ENCODE measurements at places on chromosomes 2 and 18.

GRCh38 chr2:206736935-206737334 is 18.7 kb upstream of the DYTN start:
- no peak for DNase-seq

- no peak for DNase-seq
Measured at GRCh38 chr2:164456619-164457018, 164.7 kb downstream of the GRB14 start.

- DNase-seq, result no peak
Measured at GRCh38 chr18:57749604-57749970, 53.5 kb downstream of the ATP8B1 start.

DNA sequence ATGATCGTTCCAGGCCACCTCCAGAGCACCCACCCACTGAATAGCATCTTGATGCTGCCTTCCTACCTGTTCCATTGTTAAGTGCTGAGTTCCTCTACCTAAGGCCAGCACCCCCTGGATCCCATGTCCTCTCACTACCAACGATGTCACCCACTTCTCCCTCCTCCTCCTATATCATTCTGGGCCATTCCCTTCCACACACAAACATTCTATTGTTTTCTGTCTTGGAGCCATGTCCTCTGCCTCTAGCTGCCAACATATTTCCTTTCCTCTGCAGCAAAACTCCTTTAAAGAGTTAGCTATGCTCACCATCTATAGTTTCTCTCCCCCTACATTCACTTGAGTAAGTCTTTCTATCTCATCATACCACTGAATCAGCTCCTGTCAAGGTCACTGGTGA is 64.0 kb upstream of the ACKR3 start:
- DNase-seq, result no peak

- DNase-seq, result no peak
Measured at GRCh38 chr2:161146996-161147395, 13.2 kb upstream of the TANK start.

GRCh38 chr18:71673954-71674353 is 870.2 kb downstream of the CBLN2 start:
- no peak for DNase-seq

DNA sequence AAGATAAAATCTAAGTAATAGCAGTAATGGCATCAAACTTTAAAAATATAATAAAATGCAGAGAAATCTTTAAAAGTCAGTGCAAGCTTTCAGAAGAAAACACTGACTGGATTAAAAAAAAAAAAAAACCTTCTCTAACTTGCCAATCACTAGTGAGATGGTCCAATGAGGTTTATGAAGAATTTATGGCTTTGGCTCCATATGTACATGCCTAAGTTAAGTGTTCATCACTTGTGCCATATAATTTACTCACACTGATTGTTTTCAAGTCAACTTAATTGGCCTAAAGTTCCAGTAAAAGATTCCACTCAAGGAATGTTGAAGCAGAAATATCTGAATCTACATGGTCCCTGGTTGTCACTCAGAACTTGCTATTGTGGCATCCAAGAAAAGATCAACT is 40.7 kb upstream of the RAB27B start:
- DNase-seq, result no peak

DNA sequence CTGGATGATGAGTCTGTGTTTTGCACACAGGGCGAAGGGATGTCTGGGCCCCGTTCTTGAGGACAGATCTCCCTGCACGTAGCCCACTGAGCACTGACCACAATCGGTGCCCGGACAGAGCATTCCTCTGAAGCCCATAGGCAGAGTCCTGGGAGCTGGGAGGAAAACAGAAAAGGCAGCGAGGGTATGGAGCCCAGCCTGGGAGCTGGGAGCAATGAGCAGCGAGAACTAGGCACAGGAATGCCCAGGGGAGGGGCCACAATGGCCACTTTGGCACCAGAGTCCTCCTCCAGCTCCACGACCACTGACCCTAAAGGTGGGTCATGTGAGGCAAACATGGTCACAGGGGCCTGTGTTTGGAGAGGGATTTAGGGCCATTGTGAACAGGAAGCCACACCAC is 333.9 kb downstream of the EIPR1 start:
- DNase-seq, result no peak

- no peak for DNase-seq
Measured at GRCh38 chr2:239041062-239041461, 193.2 kb downstream of the TWIST2 start.

GRCh38 chr2:181778621-181779201 is 98.4 kb upstream of the NEUROD1 start:
- DNase-seq, result no peak

GRCh38 chr2:42872721-42873120 is 80.3 kb upstream of the HAAO start:
- DNase-seq, result no peak

DNA sequence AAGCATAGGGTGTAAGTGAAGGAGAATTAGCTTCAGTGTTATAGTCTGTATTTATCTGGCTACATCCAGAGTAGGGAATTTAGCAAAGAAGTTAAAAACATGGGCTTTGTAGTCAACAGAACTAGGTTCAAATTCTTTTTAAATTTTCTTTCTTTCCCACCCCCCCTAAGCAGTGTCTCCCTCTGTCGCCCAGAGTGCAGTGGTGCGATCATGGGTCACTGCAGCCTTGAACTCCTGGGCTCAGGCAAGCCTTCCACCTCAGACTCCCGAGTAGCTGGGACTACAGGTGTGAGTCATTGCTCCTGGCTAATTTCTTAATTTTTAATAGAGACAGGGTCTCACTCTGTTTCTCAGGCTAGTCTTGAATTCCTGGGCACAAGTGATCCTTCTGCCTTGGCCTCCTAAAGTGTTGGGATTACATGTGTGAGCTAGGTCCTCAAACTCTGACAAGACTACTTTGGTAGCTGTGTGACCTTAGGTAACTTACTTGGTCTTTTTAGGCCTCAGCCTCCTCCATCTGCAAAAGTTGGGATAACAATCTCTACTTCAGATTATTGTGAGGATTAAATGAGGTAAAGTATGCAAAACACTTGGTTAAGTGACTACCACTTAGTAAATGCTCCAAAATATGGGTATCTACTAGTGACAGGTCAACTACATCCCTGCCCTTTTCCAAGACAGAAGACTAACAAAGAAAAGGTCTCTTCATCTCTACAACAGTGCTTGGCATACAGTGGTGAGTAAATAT is 17.8 kb downstream of the DOK1 start:
- no peak for DNase-seq

All from T-helper 1 cell (primary cell).